T-cell (primary cell): ENCODE measurements at places on chromosomes 2 and 18.

DNA sequence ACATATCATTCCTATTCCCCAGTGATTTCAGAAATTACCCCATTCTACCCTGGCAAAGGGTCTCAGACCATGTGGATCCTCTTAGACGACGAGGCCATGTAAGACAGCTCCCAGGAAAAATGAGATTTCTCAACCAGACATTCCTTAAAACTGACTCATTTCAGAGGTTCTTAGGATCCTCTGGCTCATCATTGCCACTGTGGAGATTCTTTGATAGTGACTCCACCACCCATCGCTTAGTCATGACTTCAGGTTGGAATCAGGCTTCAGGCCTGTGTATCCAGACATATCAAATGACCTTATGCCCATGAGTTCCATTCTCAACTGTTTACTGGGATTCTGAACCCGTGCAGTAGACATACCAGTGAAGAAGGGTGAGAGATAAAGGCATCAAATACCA lies 245.6 kb upstream of the TCF4 start:
- no peak for DNase-seq

DNA sequence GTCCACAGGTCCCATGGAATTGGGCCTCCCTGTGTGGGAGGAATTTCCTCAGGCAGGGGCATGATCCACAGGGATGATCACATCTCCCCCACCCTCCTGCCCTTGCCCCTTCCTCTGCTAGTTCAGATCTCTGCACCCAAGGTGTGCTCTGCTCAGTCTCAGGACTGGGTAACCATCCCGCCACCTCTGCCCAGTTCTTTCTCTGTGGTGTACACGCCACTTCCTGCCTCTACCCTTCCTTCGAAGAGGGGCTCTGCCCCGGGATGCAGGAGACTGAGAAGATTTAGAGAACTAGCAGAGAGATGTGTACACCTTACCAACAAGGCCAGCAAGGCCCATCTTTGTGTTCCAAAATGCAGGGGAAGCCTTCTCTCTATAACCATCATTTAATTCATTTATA lies 160.4 kb downstream of the CELF4 start:
- no peak for DNase-seq

DNA sequence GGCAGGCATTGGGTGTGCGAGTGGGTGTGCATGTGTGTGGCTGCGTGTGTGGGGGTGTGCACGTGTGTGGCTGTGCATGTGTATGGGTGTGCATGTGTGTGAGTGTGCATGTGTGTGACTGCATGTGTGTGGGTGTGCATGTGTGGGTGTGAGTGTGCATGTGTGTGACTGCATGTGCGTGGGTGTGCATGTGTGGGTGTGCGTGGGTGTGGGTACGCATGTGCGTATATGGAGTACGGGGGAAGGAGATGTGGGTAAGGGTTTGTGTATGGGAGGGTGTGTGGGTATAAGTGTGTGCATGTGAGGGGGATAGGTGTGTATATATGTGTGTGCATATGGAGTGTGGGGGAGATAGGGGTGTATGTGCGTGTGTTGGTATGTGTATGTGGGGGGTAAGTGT lies 136.4 kb downstream of the FAM210A start:
- DNase-seq = no peak

DNA sequence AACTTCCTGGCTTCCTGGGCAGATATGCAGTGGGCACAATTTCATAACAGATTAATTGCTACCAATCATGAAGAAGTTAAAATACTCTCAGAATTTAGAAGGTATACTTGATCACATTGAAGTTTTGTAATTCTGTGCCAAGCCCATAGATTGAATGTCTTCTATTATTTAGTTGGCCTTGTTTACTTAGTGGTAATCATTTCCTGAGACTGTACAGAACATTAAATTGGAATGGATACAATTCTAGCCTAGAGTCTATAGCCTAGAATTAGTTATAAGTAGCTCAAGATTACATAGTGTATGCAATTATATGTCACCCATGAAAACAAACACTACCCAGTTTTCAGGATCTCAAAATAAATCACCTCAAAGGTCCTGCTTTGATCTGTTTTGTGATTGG lies 615.8 kb downstream of the XIRP2 start:
- no peak for DNase-seq

DNA sequence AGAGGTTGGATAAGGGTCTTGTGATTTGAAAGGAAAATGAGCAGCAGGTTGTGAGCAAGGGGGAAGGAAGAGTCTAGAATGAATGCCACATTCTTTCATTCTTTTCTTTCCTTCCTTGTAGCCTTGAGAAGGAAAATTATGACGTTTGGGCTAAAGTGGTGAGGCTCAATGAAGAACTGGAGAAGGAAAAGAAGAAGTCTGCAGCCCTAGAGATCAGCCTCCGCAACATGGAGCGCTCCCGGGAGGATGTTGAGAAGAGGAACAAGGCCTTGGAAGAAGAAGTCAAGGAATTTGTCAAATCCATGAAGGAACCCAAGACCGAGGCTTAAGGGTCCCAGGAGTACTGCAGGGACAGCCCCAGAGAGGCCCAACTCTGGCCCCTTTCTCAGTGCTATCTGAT lies 45.3 kb downstream of the BMP10 start:
- no peak for DNase-seq

- no peak for DNase-seq
Measured at GRCh38 chr2:12493031-12493513, 223.7 kb upstream of the TRIB2 start.

DNA sequence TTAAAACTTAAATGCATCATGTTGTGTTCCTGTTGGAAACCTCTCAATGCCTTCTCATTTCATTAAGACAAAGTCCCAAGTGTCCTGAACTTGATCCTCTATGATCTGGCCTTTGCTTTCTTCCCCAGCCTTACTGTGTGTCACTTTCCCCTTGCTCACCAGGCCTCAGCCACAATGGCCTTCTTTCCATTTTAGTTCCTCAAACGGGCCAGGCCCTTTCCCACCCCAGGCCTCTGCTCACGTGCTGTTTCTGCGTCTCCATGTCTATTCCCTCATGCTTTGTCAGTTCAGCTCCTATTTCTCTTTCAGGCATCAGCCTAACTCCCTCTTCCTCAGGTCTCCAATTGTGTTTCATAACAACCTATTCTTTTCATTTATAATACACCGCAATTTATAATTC lies 19.5 kb downstream of the CXCR4 start:
- no peak for DNase-seq
